Right kidney (tissue), 9 donors: ENCODE measurements at places on chromosomes 12 and 14.

DNA sequence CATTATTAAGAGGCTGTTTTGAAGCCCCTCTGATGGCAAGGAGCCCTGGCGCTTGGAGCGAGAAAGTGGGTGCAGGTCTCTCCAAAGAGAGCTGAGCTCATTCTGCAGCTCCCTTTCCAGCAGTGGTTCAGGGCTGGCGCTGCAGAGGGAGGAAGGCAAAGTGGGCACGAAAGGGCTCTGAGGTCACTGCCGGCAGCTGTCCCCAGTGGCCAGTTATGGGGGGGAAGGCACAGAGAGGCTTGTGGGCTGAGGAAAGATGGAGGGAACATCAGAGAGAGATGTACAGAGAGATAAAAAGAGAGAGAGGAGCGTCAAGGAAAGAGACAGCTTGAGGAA lies 75.2 kb upstream of the TBX5 start:
- no peak for DNase-seq

- DNase-seq, result no peak
Observed at GRCh38 chr12:108709697-108710096, 21.6 kb downstream of the CORO1C start.

DNA sequence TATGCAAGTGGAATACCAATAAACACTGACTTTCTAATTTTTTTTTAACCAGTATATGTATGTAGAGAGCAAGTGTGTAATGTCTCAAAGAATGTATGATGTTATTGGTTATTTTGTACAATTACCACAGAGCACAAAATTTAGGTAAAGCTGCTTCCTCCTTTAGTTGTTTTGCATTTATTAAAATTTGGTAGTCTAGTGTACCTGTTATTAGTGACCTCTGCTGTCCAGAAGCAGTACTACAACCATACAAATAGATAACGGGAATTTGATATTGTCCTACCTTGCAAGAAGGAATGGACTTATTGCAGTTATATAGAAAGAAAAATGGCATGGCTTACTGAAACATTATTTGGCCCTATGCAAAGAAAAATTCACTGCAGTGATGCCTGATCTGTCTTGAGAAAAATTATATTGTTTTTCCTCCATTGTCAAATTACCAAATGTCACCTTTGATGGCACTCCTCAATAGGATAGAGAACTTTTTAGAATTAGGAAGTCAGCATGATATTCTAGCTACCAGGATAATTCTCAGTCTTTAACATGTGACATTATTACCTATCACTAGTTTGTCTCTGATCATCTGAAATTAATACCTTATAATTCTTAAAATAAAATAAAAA lies 153.9 kb upstream of the RMST start:
- no peak for DNase-seq

DNA sequence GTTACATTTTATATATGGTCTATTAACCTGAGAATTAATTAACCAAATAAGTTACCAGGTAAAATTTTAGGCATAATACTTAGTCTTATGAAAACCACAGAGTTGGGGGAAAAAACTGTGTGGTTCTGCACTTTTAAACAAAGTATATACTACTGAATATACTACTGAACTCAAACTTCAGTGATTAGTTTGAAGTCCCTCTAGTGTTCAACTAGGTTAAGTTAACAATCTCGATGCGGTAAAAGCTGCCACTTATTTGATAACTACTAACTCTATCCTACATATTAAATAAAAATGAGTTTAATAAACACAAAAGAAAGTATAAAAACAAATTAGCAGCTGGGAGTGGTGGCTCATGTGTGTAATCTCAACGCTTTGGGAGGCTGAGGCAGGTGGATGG lies 56.7 kb downstream of the MED13L start:
- no peak for DNase-seq

- no peak for DNase-seq
Observed at GRCh38 chr12:88247241-88247643, 105.1 kb downstream of the TMTC3 start.

DNA sequence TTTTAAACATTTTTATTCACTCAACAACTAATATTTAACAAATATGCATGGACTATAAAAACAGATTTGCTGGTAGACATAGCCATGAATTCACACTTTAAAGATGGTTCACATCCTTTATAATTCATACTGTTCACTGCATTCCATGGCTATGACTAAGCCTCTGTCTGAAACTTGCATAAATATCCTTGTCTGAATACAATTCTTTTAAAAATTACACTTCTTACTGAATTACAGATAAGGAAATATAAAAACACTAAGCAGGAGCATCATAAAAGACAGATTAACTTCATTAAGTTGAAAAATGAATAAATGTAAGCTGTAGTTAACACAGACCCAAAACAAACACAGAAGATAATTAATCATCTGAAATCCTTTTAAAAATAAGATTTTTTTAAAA lies 53.8 kb downstream of the GXYLT1 start:
- no peak for DNase-seq

GRCh38 chr14:101019990-101020710 lies 116.6 kb upstream of the RTL1 start:
- DNase-seq, result no peak

- no peak for DNase-seq
Observed at GRCh38 chr12:3247629-3248161, 170.5 kb downstream of the TSPAN9 start.

GRCh38 chr12:104643819-104644669 lies 187.3 kb downstream of the CHST11 start:
- DNase-seq, result no peak

GRCh38 chr12:69343357-69343756 lies 4.8 kb upstream of the LYZ start:
- DNase-seq, result no peak

- DNase-seq, result no peak
Observed at GRCh38 chr14:75720116-75720515, 59.1 kb downstream of the TTLL5 start.

GRCh38 chr12:21129906-21130305 lies 1.1 kb upstream of the SLCO1B1 start:
- no peak for DNase-seq

DNA sequence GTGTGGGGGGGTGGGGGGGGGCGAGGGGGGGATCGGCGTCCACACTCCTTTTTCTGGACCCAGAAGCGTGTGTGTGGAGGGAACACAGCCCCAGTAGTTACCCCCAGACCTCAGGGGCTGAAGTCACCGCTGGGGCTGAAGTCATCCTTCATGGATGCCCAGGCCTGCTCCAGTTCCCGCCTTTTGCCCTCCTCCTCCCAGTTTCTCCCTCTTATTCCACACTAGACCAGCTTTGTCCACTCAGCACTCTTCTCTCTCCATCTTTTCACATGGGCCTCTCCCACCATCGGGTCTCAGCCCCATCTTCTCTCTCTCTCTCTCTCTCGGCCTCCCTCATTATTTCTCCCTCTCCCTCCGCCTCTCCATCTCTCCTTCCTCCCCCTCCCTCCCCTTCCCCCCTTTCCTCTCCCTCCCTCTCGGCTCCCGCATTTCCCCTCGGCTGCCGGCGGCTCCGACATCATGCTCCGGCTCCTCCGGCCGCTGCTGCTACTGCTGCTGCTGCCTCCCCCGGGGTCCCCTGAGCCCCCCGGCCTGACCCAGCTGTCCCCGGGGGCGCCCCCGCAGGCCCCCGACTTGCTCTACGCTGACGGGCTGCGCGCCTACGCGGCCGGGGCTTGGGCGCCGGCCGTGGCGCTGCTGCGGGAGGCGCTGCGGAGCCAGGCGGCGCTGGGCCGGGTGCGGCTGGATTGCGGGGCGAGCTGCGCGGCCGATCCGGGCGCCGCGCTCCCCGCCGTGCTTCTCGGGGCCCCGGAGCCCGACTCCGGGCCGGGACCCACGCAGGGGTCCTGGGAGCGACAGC lies at the start of gene P3H3:
Gene P3H3, plus strand, starts transcription at position 426 of the 799 bp plus-strand sequence. Its CDS starts 34 bp downstream, at position 460.
- peak; percentile 84 for DNase-seq

DNA sequence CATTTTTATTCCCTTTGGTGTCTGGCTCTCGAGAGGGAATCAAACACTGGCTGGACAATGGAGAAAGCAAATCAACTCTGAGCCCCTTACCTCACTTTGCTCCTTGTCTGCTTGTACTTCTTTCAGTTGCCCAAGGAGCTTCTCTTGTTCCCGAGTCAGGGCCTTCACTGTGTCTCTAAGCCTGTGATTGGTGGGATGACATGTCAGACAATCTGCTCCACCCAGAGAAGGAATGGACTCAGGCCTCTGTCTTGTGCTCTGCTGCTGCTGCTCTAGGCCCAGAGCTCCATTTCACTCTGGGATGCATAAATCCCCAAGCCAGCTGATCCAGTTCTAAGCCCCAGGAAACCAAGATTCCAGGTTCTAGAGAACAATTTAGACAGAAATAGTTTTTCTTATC lies 7.6 kb downstream of the CALCOCO1 start:
- DNase-seq, result no peak

DNA sequence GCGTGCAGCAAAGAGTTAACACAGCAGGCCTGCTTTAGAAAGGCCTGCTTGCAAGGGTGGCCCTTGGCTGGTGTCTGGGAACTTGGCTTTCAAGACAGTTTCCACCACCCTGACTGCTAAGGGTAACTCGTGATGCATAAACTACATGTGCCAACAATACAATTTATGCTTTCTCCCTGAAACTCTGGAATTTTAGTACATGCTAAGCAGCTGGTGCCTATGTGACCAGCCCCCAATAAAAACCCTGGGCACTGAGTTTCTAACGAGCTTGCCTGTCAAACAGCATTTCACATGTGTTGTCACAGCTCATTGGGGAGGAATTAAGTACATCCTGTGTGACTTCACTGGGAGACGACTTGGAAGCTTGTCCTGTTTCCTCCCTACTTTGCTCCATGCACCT lies 133.1 kb downstream of the SLC5A8 start:
- no peak for DNase-seq

DNA sequence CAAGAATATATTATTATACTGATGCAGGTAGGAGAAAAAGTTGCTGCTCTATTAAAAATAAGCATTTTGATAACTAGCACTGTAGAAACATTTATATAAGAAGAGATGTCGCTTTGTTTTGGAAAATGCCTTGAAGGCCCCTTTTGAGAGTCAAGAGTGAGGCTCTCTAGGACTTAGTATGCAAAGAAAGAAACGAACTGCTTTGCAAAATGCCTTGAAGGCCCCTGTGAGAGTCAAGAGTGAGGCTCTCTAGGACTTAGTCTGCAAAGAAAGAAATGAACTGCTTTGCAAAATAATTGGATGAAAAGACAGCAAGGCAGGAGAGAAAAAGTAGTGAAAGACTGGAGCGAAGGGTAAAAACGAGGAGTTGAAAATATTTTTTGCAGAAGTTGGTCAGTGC lies 65.9 kb downstream of the AVPR1A start:
- DNase-seq, result no peak

GRCh38 chr14:102917469-102918211 lies 4.8 kb upstream of the AMN start:
- no peak for DNase-seq

DNA sequence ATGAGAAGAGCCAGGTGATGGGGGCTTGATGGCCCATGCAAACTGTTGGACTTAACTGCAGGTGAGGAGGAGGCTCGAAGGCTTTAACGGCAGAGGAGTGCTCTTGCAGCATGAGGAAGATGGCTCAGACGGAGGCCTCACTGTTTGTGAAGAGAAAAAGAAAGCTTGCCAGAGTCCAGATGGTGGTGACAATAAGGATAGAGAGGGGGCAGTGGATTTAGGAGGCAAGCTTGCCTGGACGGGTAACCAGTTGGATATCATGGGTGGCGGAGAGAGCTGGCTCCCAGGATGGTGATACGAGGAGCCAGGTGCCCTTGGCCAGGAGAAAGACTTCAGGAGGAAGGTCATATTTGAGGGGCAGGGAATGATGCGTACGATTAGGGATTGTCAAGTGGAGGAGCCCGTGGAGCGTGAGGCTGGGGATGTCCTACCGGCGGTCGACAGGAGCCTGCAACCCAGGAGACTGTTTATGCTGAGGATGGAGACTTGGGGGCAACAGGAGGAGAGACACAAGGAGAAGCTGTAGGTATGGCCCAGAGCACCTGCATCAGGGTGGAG lies 71.8 kb downstream of the CACNA1C start:
- no peak for DNase-seq

- DNase-seq, result peak; percentile 4
Observed at GRCh38 chr12:96094201-96094600, 58.8 kb upstream of the LTA4H start.

GRCh38 chr12:112967858-112968257 lies 10.5 kb upstream of the OAS2 start:
- DNase-seq, result no peak

DNA sequence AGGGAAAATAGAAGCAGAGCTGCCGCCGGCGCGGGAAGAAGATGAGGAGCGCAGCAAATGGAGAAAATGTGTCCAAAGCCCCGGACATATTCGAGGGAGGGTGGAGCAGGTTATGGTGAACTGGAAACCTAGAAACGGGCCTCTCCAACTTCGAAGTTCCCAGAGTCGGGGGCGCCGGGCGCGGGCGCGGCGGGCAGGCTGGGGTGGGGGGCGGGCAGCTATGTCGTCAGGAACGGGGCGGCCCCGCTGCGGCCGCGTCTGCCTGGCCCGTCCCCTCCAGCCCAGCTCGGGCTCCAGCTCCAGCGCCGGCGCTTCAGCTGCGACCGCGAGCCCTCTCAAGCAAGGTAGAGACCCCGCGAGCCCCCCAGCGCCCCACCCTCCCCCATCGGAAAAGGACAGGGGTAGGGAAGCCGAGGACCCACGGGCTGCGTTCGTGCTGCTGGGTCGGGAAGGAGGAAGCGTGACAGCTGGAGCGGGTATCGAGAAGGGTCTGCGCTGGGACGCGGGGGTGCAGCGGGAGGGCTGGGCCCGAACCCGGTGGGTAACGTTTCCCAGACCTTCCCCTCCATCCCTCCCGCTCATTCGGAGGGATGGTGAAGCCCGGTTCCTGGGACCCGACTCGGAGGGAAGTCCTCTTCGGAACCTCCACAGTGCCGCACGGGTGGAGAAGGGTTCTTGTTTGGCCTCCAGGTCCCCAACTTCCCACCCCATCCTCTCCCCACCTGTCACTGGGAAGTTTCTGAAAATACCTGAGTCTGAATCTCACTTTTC lies 1.0 kb downstream of the DGKA start:
- DNase-seq, result peak; percentile 67

DNA sequence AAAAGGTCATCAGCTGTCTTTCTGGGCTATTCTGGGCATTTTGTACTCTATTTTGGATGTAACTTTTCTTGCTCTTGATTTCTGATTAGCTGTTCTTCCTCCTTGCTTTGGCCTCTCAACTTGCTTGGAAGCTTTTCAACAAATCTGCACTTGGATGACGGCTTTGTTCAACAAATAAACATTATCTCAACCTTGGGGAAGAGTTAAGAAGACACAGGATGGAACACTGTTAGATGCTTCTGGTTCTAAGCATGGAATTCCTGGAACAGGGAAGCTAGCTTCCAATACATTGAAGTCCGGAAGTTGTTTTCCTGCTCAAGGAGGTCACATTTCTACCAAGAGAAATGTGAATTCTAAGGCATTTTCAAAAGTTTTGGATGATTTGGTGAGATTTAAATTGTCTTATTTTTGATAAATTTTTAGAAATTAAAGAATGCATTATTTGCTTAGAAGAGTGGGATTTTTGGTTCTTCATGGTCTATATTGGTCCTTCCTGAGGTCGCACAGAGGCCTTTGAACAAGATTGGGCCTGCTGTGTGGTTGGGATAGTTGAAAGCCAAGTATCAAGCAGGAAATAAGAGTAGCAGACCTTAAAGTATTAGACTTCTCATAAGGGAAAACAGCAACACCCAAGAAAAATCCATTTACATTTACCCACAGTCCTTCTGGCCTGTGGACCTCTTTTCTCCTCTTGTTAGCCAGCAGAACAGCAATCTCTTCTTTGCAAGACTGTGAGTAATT lies 59.2 kb downstream of the PPFIBP1 start:
- no peak for DNase-seq
